ENCODE measurements at places on chromosomes 7 and 10. TPM values are rescaled to one million over a fixed set of nuclear protein-coding genes. Genes with fewer than 3 reads are reported as not detected.

Gene CALHM3
- polyA plus RNA-seq, result not detected

- no peak for DNase-seq
Observed at GRCh38 chr7:108138911-108139310, 8.8 kb upstream of the LAMB4 start.

GRCh38 chr10:125441151-125441550 is 241.8 kb downstream of the TEX36 start:
- no peak for DNase-seq

Gene NUP205
- polyA plus RNA-seq, result 7.3 TPM

GRCh38 chr10:98047009-98047741 is 16.8 kb upstream of the CRTAC1 start:
- DNase-seq, result no peak

GRCh38 chr7:101553018-101553770 is 75.9 kb downstream of the MYL10 start:
- DNase-seq, result no peak

DNA sequence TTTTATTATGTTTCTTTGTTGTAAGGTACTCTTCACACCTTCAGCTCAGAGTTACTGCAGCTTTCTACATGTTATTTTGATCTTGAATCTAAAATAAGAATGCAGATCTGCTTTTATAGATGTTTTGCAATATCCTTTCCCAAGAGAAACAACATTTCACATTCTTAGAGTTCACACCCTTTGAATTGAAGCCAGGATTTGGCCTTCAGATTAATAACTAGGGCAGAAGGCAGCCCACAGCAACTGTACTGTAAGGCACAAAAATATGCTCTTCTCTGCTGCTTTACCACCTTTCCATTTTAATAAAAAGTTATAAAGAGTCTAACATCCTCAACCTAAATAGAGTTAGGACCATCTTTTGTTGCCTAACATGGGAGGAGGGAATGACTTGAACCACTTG is 224.7 kb downstream of the LHFPL3 start:
- no peak for DNase-seq

DNA sequence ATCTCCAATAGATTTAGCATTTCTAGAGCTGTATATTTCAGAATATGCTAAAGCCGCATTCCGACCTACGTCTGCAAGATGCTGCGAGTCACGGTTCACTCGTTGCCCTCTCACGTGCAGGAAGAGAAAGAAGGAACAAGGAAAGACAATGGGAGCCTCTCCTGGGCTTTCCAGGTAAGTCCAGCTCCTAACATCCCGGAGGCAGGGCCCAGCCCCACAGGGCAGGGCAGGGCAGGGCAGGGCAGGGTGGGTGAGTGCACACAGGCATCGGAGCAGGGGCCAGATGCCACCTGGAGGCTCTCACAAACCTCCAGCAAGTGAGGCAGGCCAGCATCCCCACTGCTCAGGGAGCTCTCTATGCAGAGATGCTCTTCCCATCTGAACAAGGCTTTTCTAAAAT is 50.8 kb downstream of the VOPP1 start:
- DNase-seq, result no peak

DNA sequence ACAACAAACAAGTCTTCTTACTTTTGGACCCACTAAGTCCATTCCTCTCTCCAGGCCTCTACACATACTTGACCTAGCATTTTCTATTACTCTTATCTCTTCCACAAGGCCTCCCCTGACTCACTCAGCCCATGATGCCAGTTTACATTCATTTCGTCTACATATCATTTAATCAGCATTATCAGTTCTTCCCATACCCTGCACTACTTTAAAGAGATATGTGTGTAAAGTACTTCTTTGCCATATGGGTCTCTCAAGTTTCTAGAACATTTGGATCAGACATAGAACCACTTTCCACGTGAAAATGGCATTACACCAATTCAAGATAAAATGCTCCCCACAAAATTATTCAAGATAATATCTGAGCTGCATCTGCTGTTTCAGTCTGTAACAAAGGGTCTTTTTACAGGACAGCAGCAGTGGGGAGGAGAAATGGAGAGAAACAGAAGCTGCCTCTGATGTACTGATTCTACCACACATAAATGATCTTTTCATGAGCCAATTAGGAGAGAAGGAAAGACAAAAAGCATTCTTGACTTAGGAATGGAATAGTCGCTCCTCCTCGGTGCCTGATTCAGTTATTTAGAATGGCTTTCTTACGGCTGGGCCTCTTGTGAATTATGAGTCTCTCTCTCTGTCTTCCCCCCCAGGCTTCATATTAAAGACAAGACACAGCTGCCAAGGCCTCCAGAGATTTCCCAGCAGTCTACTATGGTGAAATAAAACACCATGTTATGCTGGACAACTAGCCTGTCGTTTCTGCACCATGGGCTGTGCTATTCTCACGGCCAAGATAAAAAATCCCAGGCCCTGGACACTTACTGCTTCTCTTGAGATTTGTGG is 46.9 kb upstream of the SEPTIN7 start:
- no peak for DNase-seq

- DNase-seq, result no peak
Observed at GRCh38 chr7:142935941-142936565, 2.5 kb upstream of the TRPV5 start.

DNA sequence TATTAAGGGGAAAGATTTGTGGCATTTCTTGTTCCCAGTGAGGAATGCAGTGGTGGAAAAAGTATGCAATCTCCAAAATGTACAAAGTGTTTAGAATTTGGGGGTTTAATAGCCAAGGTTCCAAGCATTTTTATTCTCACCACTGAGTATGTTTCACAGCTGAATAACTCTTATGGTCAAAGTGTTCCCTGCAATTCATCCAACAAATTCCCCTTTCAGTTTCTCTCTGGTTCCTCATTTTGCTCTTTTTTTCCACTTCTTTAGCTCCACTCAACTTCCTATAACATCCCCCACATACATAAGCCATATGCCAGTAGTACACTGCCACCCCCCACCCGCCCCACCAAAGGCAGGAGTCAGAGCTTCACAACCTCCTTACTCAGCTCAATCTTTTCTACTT is 4.6 kb downstream of the HECW1 start:
- no peak for DNase-seq

Gene RGR
- not detected for polyA plus RNA-seq

DNA sequence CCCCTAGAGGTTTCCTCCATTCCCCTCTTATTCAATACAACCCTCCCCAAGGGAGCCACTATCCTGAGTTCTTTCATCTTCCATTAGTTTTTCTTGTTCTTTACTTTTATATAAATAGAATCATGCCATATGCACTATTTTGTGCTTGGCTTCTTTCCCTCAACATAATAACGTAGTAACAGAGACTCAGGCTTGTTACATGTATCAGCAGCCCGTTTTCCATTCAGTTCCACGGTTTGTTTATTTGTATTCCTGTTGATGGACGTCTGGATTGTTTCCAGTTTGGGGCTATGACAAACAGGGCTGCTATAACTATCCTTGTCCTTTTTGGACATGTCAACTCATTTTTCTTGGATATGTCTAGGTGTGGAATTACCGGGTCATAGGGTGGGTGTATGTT is 264.4 kb upstream of the MKI67 start:
- no peak for DNase-seq

Gene PBLD
- 1.3 TPM for polyA plus RNA-seq

Gene KEL
- polyA plus RNA-seq, result not detected

DNA sequence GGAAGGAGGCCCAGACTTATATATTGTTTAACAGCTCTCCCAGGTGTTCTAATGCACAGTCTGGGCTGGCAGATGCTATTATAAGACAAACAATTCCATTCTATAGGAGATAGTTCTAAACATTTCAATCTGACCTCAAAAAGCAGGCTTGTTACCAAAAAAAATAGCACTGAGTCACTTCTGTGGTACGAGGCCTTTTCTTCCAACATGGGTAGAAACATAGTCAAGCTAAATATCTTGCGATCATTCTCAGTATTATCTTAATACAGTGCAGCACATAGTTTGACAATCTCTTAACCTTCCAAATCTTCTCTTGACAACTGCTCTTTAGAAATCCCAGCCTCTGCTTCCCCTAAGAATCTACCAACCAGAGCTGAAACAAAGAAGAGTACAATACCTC is 46.6 kb upstream of the MKX start:
- DNase-seq, result no peak

Gene GPR15LG
- not detected for polyA plus RNA-seq

DNA sequence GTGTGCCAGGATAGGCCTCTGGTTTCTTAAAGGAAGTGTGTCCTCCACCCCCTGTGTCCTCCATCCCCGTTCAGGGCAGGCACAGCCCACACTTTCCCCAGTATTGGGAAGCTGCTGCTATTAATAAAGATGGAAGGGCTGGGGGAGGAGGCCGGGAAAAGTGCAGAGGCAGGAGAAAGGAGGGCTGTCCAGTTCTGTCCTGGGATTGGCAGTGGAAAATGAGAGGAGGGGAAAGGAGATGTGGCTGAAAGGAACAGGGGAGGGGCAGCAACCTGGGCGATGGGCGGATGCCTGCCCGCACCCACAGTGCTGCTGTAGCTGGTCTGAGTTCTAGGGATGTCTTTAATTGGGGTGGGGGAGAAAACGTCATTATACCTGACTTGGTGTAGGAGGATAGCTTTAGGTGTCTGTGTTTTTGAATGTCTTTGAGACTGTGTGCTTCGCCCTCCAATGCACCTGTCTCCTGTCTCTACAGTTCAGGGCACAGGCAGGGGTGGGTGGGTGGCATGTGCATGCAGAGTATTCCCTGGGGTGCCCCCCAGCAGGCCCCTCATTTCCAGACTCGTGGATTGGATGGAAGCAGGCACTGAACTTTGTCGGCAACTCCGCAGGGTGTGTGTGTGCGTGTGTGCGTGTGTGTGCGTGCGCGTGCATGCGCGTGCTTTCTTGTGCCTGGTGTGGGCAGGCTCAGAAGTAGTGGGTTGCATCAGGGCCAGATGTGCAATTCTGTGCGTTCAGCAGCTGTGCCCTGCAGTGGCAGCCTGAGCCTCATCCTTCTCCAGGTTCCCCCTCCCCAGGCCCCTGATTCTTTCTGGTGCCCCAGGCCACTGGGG is 2.5 kb downstream of the TRIM8 start:
- DNase-seq, result peak; percentile 26

Gene PPP3CB
- polyA plus RNA-seq, result 8.7 TPM

- DNase-seq, result no peak
Observed at GRCh38 chr10:31396376-31396775, 77.4 kb downstream of the ZEB1 start.

Gene NSUN5
- polyA plus RNA-seq, result 32.6 TPM

- no peak for DNase-seq
Observed at GRCh38 chr10:118181021-118181420, 134.3 kb upstream of the RAB11FIP2 start.

GRCh38 chr10:118340486-118340885 is 1.6 kb downstream of the FAM204A start:
- no peak for DNase-seq

DNA sequence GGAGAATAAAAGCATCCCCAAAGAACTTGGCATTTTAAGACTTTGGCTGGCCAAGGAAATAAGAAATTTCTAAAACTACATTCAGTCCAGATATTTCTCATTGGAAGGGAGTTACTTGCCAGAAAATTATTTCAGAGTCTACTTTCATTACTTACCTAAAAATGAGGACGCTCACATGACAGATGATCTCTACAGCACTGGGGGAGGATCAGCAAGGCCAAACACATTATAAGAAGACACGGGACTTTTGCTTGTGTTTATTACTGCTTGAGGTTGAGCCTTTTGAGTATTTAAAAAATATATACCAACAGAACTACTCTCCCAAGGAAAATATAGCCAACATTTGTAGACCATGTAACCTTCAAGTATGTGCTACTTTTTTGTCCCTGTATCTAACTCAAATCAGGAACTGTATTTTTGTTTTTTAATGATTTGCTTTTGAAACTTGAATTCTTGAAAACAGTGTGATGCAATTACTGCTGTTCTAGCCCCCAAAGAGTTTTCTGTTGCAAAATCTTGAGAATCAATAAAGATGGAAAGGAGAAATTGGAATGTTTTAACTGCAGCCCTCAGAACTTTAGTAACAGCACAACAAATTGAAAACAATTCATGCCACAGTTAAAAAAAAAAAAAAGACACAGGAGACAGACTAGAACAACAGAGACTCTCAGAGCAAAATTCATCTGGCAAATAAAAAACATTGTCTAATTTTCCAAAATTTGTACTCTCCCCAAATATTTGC is 128.1 kb downstream of the ZNF438 start:
- DNase-seq, result no peak

Gene LANCL2
- polyA plus RNA-seq, result 9.5 TPM

Data from immature natural killer cell (primary cell).